ENCODE measurements at places on chromosomes 1 and 21.

DNA sequence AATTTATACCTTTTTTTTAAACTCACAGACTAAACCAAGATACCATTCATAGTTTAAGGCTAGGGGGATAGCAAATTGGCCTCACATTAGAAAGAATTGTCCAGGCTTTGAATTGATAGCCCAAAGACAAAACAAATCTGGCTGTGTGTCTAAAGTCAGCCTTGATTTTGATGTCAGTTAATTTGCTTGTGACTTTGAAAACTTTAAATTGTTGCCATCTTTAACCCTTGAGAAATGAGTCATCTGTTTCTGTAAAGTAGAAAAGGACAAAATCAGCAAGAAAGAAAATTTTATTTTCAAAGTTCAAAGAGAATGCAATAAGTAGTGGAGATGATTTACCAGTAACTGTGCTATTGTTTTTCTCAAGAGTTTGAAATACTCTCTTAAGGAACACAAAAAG lies 184.5 kb downstream of the RGS7 start:
- no peak for DNase-seq

DNA sequence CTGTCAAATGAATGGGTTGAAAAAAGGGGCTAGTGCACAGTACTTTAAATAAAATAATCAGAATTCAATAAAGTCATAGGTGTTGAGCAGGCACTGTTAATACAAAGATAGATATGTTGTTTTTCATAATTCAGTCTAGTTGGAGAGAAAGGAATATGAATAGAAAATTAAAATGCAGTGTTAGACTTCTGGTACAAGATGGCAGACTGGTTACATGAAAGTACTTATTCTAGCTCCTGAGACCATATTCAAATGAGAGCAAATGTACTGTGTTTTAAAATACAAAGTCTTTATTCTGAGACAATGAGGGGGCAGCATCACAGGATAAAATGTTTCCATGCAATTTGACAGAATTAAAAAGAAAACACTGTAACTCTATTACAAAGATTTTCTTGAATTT lies 542.1 kb downstream of the COL11A1 start:
- DNase-seq, result no peak

GRCh38 chr1:179143322-179143721 lies 61.5 kb downstream of the TOR3A start:
- DNase-seq, result no peak

DNA sequence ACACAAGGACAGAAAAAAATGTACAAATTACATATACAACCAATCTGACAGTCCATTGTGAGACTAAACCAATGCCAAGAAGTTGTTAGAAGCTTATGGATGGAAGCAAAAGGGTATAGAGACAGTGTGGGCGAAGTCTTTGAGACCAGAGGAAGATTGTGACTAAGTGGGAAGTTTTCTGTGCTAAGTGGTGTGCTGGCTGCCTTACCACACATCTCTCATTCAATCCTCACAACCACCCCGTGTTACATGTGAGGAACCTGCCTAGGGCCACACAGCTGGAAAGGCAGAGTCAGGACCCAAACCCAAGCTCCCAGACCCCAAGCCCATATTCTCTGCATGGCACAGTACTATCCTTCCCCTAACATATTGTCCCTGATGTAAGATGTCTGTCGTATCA lies 53.5 kb upstream of the DUSP10 start:
- no peak for DNase-seq

- no peak for DNase-seq
Measured at GRCh38 chr1:188433425-188433824, 1604.7 kb downstream of the PLA2G4A start.

DNA sequence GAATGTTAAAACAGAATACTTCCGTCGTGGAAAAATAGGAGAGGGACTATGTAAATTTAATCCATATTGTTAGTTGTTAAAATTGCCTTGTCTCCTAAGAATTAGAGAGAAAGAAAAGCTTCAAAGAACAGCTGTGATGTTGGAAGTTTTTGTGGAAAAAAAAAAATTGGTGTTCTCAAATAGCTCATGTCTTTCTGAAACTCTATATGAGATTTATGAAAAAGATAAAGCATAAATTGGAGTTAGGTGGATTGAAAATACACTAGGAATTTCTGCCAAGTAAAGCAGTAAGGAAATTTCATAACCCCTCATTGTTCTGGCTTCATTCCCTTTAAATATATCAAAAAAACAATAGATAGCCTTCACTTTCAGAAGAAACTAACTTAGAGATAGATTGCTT lies 274.0 kb upstream of the ADAMTS5 start:
- DNase-seq, result no peak

GRCh38 chr1:205656236-205656635 lies 24.1 kb downstream of the SLC45A3 start:
- no peak for DNase-seq

- DNase-seq, result no peak
Measured at GRCh38 chr21:28485301-28486022, 507.2 kb downstream of the LTN1 start.

DNA sequence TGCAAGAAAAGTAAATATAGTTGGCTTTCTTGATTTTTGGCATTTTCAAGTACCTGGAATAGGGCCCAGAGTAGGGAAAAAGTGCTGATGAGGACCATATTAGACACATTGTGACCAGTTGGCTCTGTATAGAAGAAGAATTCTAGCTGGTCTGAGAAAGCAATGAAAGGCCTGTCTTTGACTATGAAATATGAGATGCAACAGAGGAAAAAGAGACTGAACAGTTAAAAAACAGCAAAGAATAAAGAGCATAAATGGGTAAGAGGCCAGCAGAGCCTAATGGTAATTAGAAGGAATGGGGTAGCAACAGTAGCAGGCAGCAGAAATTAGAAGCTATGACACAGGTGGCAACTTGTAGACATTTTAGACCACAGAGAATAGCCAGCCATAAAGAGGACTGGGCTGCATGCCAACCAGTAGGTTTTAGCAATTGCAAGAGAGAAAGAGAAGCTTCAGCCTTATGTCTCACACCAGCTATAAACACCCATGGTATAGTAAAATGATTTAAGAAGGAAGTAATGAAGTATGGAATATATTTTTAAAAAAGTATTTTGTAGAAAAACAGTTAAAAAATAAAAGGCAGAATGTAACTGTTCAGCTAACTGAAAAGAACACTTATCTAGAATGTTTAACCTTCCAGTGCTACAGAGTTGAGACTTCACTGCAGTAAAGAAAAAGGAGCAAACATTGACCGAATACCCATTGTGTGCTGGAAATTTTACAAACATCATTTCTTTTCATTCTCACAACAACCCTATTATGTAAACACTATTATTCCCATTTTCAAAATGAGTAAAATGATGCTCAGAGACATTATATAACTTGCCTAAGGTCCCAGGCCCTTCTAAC lies 114.1 kb downstream of the LHX4 start:
- DNase-seq, result no peak

DNA sequence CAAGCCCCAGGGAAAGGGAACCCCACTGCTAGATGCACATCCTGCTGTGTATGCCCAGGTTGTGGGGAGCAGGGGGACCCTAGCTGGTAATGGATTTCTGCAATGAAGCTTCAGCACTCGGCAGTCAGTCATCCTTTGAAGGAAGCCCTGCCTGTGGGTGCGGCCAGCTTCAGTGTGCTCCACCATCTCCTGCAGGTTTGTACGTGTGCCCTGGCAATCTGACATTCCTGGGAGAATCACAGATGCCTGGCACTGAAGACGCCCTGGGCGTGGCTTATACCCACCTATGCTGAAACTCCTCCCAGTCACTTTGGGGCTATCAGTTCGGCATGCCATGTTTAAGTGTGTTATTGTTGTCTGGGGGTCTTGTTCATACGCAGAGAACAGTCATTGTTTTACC lies 6.8 kb downstream of the SPRR5 start:
- no peak for DNase-seq

- DNase-seq, result no peak
Measured at GRCh38 chr21:41064334-41064791, 103.6 kb upstream of the BACE2 start.

DNA sequence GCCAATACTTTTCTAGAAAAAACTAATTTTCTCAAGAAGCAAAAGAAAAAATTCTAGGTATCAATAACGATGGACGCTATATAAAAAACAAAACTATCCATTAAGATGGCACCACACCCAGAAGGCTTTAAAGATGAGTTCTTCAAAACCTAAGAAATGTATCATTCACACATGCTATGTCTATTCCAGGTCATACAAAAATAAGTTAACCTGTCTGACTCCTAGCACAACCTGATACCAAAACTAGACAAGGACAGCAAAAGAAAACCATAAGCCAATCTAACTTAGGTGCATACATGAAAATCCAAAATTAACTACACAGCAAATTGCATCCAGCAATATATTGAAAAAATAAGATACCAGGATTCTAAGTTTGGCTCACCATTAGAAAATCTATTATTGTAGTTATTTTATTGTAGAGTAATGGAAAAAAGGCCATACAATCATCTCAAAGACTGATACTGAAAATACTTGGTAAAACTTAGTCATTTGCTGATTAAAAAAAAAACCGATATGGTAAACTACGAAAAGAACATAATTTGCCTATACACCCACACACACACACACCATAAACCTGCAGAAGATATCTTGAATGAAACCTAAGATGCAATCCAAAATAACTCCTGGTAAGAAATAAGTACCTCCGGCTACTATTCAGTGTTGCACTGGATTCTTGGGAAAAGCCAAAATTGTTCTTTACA lies 55.0 kb downstream of the TRAF5 start:
- DNase-seq, result no peak

DNA sequence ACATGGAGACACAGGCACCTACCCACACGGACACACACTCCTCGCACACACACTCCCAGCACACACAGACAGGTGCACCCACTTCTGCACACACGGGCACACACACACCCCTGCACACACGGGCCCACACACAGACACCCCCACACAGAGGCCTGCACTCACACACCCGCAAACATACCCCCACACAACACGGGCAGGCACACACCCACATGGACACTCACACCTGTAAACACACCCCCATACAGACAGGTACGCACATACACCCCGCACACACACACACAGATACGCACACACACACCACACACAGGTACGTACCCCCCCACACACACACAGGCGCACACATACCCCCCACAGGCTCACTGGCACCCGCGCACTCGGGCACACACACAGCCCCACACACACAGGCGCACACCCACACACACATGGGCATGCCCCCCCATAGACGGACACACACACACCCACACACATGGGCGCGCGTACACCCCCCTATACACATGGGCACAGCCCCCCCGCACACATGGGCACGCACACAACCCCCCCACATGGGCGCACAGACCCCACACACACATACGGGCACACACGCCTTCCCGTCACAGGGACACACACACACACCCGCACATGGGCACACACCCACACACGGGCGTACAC lies 6.1 kb downstream of the ATAD3A start:
- no peak for DNase-seq

DNA sequence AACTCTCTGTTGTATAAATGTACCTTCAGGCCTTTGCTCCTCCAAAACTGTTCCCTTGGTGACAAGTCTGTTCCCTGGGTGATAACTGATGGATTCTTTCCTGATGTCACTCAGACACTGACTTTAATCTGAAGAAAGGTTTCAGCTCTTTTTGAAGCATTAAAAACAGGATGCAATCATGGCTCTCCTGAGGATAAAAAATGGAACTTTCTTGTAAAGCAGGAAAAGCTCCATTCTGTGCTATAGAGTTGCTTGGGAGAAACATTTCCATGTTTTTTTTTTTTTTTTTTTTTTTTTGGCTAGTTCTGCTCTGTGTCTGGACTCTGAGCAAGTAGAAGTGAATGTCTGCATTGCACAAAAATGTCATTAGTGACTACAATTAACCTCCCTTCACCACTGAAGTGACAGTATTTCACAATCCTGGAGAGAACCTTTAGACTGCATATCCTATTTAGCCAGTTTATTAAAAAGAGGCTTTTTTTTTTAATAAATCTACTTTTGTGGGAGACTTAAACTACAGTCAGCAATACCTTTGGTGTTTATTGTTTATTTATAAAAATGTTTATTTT lies 101.7 kb upstream of the PRMT6 start:
- no peak for DNase-seq

GRCh38 chr1:10561497-10561896 lies 86.7 kb downstream of the PEX14 start:
- DNase-seq, result no peak

GRCh38 chr1:63051886-63052285 lies 268.0 kb downstream of the ATG4C start:
- no peak for DNase-seq

DNA sequence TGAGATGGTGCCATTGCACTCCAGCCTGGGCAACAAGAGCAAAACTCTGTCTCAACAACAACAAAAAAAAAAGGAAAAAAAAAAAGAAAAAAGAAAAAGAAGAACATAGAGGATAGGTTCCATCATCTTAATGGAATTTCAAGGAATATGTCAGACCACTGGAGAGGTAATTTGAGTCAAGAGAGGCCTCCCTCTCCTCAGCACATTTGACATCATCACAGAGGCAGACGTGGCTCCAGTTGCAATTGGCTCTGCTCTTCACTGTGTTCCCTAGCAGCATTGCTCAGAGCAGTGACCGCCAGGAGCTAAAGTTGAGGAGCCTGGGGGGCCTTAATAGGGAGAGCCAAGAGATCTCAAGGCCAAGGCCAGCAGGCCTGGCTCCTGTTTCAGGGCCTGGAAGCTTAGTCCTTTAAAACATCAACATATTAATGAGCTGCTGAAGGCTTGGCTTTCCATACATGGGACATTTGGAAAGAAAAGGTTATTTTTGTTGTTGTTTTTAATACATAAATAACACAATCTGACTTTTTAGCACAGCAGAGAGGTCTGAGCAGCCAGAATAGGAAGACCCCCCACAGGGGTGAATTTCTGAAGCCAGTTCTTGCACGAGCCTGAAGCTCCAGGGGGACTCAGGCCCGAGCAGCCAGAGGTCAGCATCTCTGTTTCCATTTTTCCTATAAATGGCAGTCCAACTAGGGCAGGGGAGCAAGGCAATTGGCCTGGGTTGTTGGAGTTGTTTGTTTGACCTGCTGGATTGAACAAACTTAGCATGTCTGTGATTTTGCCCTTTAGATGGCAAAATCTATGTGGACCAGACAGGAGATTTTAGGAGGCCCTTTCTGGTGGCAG lies 118.3 kb upstream of the FGGY start:
- no peak for DNase-seq

GRCh38 chr1:152018537-152018936 lies 18.3 kb downstream of the S100A11 start:
- no peak for DNase-seq

- DNase-seq, result no peak
Measured at GRCh38 chr1:41239988-41240610, 2.0 kb downstream of the SCMH1 start.

- DNase-seq, result no peak
Measured at GRCh38 chr1:174894117-174894762, 105.5 kb upstream of the CACYBP start.

GRCh38 chr1:198276241-198276640 lies 119.4 kb downstream of the NEK7 start:
- no peak for DNase-seq

DNA sequence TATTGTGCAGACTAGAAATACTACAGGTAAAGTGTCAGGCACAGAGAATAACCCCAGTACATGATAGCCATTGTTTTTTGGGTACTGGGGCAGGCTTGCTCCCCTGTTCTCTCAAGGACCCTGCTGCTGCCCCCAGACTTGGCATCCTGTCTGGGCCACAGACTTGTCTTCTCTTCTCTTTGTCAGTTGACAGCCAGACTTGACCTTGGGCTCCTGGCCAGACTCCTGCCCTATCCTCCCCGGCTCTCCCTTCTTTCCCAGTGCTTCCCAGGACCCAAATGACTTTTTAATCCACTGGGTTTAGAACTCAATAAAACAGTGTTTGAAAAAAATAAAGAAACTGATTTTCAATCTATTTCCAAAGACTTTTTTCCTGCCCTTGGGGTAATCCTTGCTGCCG lies 43.2 kb downstream of the ZSCAN20 start:
- DNase-seq, result no peak

- no peak for DNase-seq
Measured at GRCh38 chr1:183841550-183841949, 36.6 kb downstream of the RGL1 start.

All from suprapubic skin (tissue), 4 donors.